ENCODE measurements at places on chromosomes 1 and 21.
A peak's percentile ranks its signal among the peaks of the same experiment; 100 is the strongest.

DNA sequence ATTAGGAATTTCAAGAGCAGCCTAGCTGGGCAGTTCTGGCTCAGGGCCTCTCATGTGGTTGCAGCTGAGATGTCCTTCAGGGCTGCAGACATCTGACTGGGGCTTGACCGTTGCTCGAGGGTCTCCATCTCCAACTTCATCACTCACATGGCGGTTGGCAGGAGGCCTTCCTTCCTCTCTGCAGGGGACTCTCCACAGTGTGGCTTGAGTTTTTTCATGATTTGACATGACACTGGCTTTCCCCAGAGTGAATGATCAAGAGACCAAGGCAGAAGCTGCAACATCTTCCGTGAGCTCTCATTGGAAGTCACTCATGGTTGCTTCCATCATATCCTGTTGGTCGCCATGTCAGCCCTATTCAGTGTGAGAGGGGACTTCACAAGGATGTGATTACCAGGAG, 74.6 kb downstream of the RUNX3 start:
- DNase-seq: no peak

GRCh38 chr1:17624611-17625233, 85.2 kb downstream of the ARHGEF10L start:
- no peak for DNase-seq

DNA sequence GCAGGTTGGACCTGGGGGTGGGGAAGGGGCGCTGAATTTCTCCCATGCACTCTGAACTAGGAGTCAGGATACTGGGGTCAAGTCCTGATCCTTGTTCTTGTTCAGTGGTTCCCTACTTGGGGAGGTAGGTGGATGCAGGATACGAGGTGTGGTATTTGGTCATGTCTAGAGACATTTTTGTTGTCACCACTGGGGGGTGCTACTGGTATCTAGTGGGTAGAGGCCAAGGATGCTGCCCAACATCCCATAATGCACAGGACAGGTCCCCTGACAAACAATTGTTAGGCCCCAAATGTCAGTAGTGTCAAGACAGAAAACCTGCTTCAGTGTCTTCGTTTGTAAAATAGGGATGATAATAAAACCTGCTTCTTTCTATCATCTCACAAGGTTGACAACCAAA, 259.0 kb upstream of the FOXD3 start:
- no peak for DNase-seq

GRCh38 chr1:199057322-199057721, 418.5 kb downstream of the PTPRC start:
- DNase-seq: no peak

DNA sequence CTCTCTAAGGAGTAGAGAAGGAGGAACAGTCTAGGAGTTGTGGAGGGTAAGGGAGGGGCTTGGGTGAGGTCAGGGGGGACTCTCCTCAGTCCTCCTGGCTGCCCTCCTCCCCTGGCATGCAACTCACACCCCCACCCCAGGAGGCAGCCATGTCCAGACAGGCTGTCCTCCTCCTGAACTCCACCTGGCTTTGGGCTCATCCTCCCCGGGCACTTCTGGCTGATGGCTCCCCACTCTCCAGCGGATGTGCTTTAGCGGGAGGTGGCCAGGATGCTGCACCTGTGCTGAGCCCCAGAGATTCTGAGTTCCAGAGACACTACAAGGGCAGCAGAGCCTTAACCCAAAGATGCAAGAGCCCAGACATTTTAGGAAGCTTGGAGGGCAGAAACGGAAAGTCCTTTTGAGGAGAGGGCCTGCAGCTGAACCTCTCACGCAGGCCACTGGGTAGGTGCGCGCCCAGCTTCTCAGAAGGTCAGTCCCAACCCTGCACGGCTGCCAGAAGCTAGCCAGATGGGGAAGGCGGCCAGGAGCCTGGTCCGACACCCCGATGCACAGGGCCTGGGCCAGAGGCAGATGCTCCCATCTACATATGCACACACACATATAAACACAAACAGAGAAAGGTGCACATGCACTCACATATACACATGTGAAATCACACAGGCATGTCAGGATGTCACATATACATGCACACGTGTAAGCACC, 83.4 kb downstream of the PDE9A start:
- DNase-seq: no peak

DNA sequence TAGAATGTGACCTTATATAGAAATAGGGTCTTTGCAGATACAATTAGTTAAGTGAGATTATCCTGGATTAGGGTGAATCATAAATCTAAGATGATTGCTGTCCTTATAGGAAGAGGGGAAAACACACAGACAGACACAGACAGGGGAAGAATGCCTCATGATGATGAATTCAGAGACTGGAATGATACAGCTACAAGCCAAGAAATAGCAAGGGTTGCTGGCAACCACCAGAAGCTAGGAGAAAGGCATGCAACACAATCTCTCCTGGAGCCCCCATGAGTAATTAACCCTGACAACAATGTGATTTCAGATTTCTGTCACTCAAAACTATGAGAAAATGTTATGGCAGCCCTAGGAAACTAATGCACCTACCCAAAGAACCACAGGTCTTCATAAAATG, 19.1 kb upstream of the PPIH start:
- no peak for DNase-seq

DNA sequence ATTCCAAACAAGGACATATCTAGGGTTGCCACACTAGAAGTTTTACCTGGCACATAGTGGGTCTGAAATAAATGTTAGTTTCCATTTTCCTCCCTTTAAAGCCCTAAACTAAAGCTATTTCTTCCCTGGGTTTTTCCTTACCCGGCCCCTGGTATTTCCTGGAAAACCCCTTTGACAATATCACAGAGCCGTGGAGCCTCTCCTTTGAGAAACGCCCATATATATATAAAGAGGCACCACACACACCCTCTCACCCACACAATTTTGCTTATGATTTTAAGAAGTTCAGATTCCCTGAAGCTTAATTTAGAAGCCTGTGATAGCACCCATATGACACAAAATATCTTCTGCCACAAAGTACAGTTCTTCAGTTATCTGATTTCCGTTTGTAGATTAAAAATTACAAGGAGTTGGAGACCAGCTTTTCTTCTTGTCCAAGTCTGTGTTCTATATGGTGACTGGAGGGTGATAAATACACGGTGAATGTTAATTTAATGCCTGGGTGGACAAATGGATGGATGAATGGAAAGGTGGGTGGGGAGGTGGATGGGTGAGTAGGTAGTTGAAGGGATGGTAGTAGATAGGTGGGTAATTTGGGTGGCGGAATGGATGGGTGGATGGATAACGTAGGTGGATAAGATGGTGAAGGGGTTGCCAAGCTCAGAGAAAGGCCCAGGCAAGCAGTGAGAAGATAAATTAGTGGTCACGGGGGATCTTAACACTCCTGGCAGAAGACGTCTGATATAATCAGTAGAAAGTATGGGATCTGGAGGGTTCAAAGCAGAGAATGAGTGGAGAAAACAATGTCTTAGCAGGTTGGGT, 154.4 kb upstream of the FGGY start:
- DNase-seq: no peak

DNA sequence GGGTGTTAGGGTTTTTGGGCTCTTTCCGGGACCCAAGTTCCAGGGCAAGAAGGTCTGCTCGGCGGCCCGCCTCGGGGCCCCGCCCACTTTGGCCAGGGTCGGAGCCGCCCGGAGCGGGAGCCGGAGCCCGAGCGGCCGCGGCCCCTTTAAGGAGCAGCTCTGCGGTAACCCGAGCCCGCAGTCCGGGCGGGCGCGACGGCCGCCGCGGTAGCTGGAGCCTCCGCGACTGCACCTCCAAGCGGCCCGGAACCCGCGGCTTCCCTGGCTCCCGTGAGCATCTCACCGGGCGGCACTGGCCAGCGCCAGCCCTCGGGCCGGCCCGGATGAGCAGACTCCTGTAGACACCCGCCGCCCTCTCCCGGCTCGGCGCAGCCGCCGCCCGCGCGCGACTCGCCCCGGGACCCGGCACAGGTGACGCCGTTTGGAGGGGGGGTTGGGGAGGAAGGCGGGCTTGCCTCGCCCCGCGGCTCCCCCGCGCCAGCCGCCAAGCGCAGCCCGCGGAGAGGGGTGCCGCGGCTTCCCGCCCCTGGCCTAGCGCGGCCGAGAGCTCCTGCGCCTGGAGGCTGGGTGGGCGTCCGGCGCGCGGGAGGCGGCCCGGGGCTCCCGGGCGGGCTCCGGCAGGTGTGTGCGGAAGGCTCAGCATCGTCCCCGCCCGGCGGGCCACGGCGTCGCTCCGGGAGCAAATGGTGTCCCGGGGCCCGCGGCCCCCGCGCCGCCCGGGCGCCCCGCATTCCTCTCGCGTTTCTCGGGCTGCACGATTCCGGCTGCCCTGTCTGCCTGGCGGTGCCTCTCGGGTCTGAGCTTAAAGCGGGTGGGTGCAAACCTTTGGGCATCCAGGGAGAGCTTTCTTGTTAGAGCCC, at the start of gene TLCD4:
TLCD4 (plus strand) TSS at position 149 of the 860 bp plus-strand sequence. CDS start 26,547 bp downstream, outside the sequence.
- DNase-seq: peak; percentile 26
